Stomach (tissue), 19 donors: ENCODE measurements at places on chromosomes 6 and 20. TPM values are rescaled to one million over a fixed set of nuclear protein-coding genes. Genes with fewer than 3 reads are reported as not detected.
A peak's percentile ranks its signal among the peaks of the same experiment; 100 is the strongest.

GRCh38 chr20:54099894-54100293, 29.5 kb upstream of the BCAS1 start:
- no peaks in the 10 kb centered on the region for H3K36me3 ChIP-seq
- no peak for DNase-seq
- H3K4me1 ChIP-seq: no peaks in the 10 kb centered on the region

The HMGA1 gene
- total RNA-seq: 43.4 TPM

DNA sequence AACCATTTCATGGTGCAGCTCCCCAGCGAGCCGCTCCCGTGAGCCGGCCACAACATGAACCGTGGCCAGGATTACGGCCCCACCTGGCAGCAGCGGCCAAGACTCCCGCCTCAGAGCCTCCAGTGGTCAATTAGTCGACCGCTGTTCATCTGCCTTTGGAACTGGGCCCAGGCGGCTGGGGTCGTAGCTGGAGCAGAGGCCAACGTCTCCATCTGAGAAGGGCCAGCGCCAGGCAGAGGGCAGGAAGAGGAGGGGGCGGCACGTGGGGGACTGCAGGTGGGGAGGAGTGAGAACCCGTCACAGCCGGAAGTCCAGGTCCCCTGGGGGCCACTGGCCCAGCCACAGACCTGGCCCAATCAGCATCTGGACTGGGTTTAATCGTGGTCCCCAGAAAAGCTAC, 184.3 kb downstream of the TAF4 start:
- H3K36me3 ChIP-seq: no peaks in the 10 kb centered on the region
- H3K4me3 ChIP-seq: no peak overlapping the region
- DNase-seq: peak; percentile 27
- H3K27me3 ChIP-seq: no peaks in the 10 kb centered on the region
- H3K4me1 ChIP-seq: no peaks in the 10 kb centered on the region
- H3K27ac ChIP-seq: no peak overlapping the region

- no peak for DNase-seq
- H3K4me1 ChIP-seq: no peaks in the 10 kb centered on the region
- no peak overlapping the region for H3K4me3 ChIP-seq
- no peaks in the 10 kb centered on the region for H3K36me3 ChIP-seq
- no peaks in the 10 kb centered on the region for H3K27me3 ChIP-seq
- H3K27ac ChIP-seq: no peak overlapping the region
These were observed 22.2 kb downstream of the KHDC1L start for GRCh38 chr6:73203098-73203497.

- DNase-seq: peak; percentile 57
- H3K27ac ChIP-seq: no peak overlapping the region
- no peak overlapping the region for H3K4me3 ChIP-seq
- H3K36me3 ChIP-seq: no peaks in the 10 kb centered on the region
- no peaks in the 10 kb centered on the region for H3K27me3 ChIP-seq
These were observed 7.5 kb upstream of the CCDC28A start for GRCh38 chr6:138765896-138766655.

The ROMO1 gene
- total RNA-seq: 629 TPM

DNA sequence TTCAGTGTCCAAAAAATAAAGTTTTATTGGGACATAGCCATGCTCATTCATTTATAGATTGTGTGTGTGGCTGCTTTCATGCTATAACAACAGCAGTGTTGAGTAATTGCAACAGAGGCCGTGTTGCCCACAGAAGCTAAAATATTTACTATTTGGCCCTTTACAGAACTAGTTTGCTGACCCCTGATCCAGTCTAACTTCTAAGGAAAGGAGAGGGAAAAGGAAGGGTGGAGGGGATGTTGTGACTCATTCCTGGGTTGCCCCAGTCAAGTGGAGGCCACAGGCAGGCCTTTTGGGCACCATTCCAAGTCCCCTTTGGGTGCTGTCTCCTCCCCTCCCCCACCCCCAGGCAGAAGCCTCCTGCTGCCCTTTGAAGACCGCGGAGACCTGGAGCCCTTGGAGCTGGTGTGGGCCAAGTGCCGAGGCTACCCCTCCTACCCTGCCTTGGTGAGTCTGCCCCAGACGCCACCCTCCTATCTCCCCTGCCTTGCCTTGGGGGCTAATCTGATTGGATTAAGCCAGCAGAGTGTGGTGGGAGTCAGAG, 28.4 kb downstream of the BRPF3 start:
- H3K4me3 ChIP-seq: no peak overlapping the region
- no peaks in the 10 kb centered on the region for H3K27me3 ChIP-seq
- peaks cover 38% of the 10 kb centered on the region for H3K36me3 ChIP-seq
- H3K27ac ChIP-seq: no peak overlapping the region

DNA sequence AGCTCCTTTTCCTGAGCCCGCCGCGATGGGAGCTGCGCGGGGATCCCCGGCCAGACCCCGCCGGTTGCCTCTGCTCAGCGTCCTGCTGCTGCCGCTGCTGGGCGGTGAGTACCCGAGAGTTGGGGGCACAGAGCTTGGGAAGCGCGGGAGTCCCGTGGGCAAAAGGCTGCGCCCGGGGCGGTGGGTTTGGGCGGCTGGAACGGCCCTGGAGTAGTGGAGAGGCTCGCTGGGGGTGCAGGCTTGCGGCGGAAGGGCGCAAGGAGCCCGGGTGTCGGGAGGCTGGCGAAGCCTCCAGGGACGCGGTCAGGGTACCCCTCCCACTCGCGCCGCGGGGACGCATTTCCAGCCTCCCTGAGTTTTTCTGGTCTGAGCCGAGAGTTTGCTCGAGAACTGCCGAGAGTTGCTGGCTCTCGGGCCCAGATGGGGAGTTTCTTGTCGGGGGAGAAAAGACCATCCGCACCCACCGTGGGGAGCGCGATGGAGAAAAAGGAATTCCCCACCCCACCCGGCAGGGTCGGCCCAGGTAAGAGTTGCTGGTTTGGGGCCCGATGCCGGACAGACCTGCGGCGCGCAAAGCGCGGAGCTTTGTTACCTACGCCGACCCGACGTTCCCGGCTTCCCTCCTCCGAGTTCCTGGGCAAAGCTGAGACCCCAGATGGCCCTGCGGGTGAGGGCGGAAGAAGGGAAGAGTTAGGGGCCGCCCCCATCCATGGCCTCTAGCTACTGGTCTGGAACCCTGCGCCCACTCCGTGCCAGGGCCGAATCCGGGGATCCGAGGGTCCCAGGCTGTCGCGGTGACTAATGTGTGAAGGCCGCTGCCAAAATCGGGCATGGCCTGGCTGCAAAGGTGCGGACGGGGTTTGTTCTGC, 584 bp downstream of the PTK7 start:
- peak overlapping the region; percentile 72 for H3K4me3 ChIP-seq
- peaks cover 36% of the 10 kb centered on the region for H3K36me3 ChIP-seq
- peaks cover 31% of the 10 kb centered on the region for H3K4me1 ChIP-seq
- peaks cover 5% of the 10 kb centered on the region for H3K27me3 ChIP-seq
- no peak for DNase-seq
- peak overlapping the region; percentile 44 for H3K27ac ChIP-seq

DNA sequence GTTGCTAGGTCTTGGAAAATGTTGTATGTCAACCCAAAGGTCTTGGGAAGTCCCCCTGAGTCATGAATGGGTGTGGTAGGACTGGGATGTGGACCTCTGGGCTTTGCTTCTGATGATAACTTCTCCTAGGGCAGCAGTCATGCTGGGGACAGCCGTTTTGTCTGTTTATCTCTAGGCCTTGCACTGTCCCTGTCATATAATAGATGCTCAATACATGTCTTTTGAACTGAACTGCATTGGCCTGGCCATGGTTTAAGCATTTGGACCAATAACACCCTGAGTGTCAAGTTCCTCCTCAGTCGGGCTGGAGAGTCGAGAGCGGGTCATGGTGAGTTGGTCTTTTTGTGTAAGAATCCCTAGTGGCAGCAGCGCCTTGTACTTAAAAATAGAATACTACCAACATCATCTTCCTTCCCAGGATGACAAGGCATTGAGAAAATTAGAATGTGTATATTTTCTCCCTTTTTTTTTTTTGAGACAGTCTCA, 43.1 kb downstream of the E2F3 start:
- DNase-seq: no peak
- H3K27ac ChIP-seq: no peak overlapping the region
- no peaks in the 10 kb centered on the region for H3K36me3 ChIP-seq
- H3K4me1 ChIP-seq: no peaks in the 10 kb centered on the region

The SRSF12 gene
- total RNA-seq: not detected

DNA sequence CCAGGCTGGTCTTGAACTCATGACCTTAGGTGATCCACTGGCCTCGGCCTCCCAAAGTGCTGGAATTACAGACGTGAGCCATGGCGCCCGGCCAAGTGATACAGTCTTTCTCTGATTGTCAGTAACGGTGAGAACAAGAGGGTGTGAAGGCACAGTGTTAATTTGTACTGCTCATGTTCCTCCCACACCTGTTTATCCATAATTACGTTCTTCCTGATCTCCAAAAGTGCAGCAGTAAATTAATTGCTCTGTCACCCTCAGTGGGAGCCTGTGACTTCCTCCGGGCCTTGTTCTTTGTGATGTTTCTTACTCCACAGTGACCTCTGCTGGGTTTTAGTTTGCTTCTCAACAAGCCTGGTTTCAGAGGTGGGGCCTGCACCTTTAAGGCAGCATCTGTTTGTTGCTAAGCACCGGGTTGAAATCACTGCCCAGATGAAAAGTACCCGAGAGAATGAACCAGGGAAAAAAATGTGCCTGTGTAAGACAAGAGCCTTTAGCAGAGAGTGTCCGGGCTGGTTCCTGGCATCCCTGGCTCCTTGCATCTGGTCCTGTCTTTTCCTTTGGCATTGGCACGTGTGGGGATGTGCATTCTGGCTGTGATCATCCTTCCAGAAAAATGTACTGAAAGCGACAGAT, 89.1 kb upstream of the CLDN20 start:
- peaks cover 3% of the 10 kb centered on the region for H3K36me3 ChIP-seq
- H3K4me3 ChIP-seq: no peak overlapping the region
- no peaks in the 10 kb centered on the region for H3K27me3 ChIP-seq
- peak; percentile 93 for DNase-seq
- peaks cover 36% of the 10 kb centered on the region for H3K4me1 ChIP-seq

GRCh38 chr20:59783641-59784010, 149.8 kb downstream of the SYCP2 start:
- H3K4me1 ChIP-seq: no peaks in the 10 kb centered on the region
- H3K27me3 ChIP-seq: peaks cover 14% of the 10 kb centered on the region
- DNase-seq: no peak
- H3K36me3 ChIP-seq: no peaks in the 10 kb centered on the region

- DNase-seq: no peak
- peak overlapping the region; percentile 37 for H3K27ac ChIP-seq
- H3K27me3 ChIP-seq: no peaks in the 10 kb centered on the region
- peaks cover 35% of the 10 kb centered on the region for H3K4me1 ChIP-seq
- no peaks in the 10 kb centered on the region for H3K36me3 ChIP-seq
These were observed 6.4 kb downstream of the ATXN1 start for GRCh38 chr6:16754876-16755275.

DNA sequence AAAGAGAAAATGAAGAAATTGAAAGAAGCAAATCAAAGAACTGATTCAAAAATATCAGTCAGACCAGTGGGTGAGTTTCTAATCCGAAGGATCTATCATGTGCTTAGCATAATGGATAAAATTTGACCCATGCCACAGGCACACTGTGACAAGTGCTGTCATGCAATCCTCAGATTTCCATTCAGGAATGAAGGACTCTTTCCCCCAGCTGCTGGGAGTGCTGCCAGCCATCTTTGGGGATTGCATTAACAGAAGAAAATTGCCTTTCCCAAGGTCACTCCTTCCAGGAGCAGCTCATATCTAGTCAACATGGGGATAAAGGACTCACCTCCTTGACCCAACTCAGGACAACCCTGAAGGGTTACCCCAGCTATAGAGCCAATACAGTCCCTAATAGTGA, 316.7 kb upstream of the TBX18 start:
- no peak for DNase-seq
- no peaks in the 10 kb centered on the region for H3K36me3 ChIP-seq
- H3K27ac ChIP-seq: no peak overlapping the region
- no peaks in the 10 kb centered on the region for H3K4me1 ChIP-seq
- no peaks in the 10 kb centered on the region for H3K27me3 ChIP-seq

DNA sequence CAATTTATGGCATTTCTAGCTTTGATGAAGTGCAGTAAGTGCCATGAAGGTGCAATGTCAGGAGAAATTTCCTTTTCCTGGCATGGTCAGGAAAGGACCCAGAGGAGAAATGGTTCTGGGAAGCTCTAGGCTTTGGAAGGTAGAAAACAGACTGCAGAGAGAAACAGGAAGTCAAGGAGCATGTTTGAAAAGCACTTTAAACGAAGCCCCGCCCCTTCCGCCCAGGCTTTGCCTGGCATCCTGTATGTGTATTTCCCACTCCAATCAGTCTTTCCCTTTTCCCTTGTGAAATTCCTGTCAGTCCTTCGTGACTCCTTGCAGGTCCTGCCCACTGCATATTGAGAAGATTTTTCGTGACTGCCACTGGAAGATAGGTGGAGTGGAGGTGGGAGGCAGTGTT, 320.9 kb upstream of the SASH1 start:
- DNase-seq: no peak
- no peaks in the 10 kb centered on the region for H3K27me3 ChIP-seq
- no peak overlapping the region for H3K27ac ChIP-seq
- H3K36me3 ChIP-seq: no peaks in the 10 kb centered on the region
- no peak overlapping the region for H3K4me3 ChIP-seq

- no peak for DNase-seq
- H3K4me1 ChIP-seq: peaks cover 8% of the 10 kb centered on the region
- H3K36me3 ChIP-seq: no peaks in the 10 kb centered on the region
- H3K4me3 ChIP-seq: no peak overlapping the region
- no peaks in the 10 kb centered on the region for H3K27me3 ChIP-seq
- no peak overlapping the region for H3K27ac ChIP-seq
These were observed 73.1 kb downstream of the AGPAT4 start for GRCh38 chr6:161200610-161201370.

GRCh38 chr6:5133943-5134342, 48.8 kb downstream of the PPP1R3G start:
- no peak overlapping the region for H3K27ac ChIP-seq
- no peaks in the 10 kb centered on the region for H3K27me3 ChIP-seq
- no peak overlapping the region for H3K4me3 ChIP-seq

The BTNL2 gene
- total RNA-seq: not detected

- no peaks in the 10 kb centered on the region for H3K36me3 ChIP-seq
- no peaks in the 10 kb centered on the region for H3K4me1 ChIP-seq
- DNase-seq: no peak
- no peak overlapping the region for H3K4me3 ChIP-seq
- H3K27ac ChIP-seq: no peak overlapping the region
These were observed 11.8 kb downstream of the TRIM10 start for GRCh38 chr6:30149234-30149633.

DNA sequence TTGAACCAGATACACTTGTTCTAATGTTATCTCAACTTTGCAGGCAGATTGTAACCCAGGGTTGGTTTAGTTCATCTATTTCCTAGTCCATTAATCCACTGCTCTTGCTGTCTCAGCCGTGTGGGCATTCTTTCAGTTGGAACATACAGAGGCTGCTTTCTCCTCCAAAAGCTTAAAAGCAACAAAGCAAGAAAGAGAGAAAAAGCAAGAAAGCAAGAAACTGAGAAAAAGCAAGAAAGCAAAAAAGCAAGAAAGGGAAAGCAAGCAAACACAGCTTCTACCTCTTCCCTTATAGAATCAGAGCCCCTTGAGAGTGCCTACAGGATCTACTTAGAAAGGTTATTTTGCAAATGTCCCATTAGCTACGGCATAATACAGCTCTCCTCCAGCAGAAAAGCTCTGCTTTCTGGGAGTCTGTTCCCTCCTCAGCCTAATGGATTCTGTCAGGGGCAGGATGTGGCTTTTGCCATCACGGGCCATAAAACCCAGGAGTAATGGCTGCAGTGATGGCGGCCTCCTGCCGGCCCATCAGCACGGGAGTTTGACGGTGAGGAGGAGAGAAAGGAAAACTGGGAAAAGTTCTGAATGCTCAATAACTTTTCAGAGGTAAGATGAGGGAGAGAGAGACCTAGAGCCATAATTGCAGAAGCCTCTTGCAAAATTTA, 156.8 kb upstream of the JARID2 start:
- H3K4me3 ChIP-seq: no peak overlapping the region
- no peaks in the 10 kb centered on the region for H3K27me3 ChIP-seq
- no peak for DNase-seq
- no peaks in the 10 kb centered on the region for H3K36me3 ChIP-seq
